EL (cell line): ENCODE measurements at places on chromosomes 7 and 10.
A peak's percentile ranks its signal among the peaks of the same experiment; 100 is the strongest.

DNA sequence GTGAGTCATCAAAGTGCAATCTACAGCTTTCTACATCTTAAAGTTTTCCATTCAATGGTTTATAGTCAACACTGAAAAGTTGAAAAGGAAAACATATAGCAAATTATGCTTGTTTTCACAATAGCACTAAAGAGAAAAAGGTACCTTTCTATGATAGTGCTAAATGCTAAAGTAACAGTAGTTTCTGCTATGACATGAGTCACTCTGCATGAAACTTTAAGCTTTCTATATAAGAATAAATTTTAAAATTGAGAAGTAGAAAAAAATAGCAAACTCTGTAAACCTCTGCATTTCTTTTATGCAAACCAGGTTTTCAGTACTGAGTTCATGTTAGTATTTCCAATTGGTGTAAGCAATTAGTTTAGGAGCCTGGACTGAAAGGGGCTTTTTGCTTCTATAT, 31.2 kb upstream of the TMEM168 start:
- no peak for DNase-seq

DNA sequence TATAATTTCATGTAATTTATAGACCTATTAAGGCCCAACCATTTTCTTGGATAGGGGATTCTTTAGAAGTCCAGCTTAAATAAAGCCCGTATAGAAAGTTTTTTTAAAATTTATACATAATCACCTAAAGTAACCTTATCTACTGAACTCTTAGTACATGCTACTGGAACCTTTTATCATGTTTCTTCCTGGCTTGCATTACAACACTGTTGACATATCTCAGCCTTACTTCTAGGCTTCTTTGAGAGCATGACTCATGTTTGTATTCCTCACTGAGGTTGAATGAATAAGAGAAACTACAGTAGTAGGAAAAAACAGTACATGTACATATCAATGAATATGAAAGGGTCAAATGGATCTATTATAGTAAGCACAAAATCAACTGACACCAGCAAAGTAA, 8.2 kb upstream of the MAGI2 start:
- peak; percentile 68 for DNase-seq

DNA sequence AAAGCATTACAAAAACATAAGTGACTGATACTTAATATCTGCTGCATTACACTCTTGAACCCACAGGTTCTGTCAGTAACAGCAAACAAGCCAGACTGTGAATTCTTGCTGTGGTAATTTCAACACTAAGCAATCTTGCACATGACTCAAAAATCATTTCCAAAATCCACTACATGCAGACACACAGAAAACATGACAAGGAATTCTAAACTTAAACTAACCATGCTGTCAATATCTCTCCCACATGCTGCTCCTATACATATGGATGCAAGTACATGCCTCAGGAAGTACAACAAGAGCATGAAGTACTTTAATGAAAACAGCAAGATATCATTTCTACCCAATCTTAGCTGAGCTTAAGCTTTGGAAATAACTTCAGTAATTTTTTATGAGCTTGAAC, 890.2 kb upstream of the KCND2 start:
- DNase-seq, result no peak

DNA sequence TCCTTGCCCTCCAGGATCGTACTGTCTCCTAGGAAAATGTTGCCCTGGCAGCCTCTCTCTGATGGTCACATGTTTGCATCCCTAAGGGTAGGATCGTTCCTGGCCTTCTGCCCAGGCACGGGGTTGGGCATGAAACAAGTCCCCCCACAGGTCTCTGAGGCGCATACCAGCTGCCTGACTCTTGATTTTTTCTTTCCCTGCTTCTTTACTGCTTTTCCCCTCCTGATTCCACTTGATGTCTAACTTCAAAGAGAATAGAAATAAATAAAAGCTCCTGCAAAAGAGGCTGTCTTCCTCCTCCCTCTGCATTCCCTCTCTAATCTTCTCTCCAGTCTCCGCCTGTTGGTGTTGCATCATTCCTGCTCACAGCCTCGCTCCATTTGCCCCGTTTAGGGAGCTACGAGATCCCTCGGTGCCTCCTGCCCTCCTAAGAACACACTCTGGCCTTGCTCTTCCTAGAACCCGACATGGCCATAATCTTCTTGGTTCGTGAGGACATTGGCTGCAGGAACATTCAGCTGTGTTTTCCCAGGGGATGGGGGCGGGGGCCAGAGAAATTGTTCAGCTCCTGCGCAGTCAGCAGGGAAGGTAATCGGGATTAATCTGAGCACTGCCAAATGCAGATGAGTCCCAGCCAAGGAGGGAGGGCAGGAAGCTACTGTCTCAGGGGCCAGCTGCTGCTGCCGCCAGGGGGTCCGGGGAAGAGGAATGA, 26.0 kb downstream of the LEP start:
- DNase-seq, result peak; percentile 85

- no peak for DNase-seq
Measured at GRCh38 chr10:93608421-93608820, 3.9 kb upstream of the PDE6C start.

DNA sequence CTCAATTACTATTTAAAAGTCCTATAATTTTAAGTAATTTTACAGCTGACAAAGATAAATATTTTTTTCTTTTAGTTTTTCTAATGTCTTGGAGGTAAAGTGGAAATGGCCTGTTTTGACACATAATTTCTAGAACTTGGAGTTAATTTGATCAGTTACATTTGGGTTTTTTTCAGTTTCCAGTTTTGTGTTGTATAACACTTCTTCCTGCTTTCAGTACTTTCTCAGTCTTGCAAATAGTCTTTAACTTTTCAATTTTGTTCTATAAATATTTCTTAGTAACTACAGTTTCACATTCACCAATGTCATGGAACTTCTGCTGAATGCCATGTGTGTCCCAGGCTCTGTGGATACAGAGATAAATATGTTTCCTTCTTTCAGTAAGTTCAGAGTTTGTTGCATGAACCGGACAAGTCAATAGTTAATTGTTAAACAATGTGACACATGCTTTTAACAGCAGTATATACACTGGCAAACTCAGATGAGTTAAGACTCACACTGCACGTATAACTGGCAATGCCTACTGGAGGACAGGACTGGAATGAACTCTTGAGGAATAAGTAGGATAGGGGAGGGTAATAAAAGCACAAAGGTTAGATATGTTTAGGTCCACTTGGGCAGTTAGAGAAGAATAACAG, 4.6 kb downstream of the SHOC2 start:
- no peak for DNase-seq

DNA sequence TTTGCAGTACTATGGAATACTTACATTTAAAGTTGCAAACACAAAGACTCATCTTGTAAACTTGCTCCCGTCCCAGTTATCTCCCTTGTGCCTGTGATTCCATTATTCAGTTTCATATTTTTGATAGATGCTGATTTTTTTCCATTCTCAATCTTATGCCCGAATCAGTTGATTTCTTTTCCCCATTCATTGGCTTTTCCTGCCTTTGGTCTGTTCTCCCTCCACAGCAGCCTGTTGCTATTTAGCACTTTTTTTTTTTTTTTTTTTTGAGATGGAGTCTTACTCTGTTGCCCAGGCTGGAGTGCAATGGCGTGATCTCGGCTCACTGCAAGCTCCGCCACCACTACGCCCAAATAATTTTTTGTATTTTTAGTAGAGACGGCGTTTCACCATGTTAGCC, 78.0 kb downstream of the ABCC2 start:
- no peak for DNase-seq

GRCh38 chr7:47697543-47697942, 115.6 kb upstream of the TNS3 start:
- no peak for DNase-seq

DNA sequence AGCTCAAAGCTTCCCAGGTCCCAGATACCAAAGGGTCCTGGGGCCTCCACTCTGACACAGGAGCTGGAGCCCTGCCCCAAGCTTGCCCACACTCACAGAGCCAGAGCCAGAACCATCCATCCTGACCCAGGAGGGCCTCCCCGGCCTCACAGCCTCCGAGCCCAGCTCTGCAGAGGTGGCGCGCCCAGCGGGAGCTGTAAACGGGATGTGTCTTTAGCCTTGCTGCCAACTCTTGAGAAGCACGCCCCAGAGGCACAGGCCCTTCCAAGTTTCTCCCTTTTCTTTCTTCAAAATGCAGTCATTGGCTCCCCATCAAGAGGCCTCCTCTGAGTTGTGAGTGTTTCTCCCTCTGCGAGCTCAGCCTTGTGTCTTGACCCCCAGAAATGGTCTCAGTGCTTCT, 75.0 kb downstream of the PDGFA start:
- no peak for DNase-seq

DNA sequence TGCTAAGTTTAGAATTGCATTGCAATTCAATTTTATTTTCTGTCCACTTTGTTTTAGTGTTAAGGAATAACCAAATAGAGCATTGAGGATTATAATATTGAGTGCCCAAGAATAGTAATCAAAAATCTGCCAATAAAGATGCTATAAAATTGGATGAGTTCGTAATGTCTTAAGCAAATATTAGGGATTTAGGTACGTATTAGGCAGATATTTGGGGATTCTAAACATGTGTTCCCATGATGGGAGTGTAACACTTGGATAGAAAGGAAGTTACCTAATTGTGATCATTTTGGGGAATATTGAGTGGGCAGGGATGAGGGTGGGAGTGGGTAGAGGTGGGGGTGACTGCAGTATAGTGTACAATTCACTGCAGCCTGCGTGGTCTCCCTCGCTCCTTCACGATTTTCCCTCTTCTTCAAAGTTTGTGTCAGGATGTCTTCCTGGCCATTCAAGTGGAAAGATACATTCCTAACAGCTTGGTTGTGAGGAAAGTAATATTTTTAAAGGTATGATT, 1.3 kb upstream of the PRKG1 start:
- DNase-seq, result no peak

GRCh38 chr7:130909161-130909836, 175.3 kb upstream of the KLF14 start:
- DNase-seq, result peak; percentile 39

DNA sequence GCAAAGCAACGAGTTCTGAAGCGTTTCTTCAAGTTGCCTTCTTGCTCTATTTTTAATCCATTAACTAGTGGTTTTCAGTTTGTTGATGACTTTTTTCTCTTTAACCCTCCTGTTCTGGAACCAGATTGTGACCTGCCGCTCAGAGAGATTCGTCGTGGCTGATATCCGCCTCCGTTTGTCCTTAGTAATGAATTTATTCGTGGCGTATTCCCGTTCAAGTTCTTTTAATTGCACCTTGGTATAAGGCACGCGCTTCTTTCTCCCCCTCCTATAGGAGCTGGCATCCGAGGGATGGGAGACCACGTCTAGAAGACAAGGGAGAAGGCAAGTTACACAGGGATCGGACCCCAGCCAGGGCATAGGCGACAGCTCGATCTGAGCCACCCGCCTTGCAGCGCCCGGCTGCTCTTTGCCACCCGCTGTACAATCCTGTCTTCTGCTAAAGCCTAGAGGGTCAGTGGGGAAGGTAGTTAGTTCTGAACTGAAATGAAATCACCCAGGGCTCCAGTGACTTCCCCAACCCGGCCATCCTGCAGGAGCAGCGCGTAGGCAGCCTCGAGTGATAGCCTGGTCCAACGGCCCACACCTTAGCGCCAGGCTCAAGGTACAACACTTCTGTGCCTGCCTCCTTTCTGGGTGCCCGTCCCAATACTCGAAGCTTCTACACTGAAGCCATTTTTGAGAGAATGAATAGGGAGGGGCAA, 1.6 kb downstream of the HOXA13 start:
- DNase-seq, result peak; percentile 45

GRCh38 chr10:67666416-67667034, 29.5 kb downstream of the CTNNA3 start:
- peak; percentile 21 for DNase-seq
